ENCODE measurements at places on chromosomes 1 and 21.

GRCh38 chr21:44420416-44421205 is 34.7 kb upstream of the LRRC3 start:
- peak; percentile 39 for DNase-seq

- peak; percentile 92 for DNase-seq
These were observed 1.1 kb downstream of the CKS1B start for GRCh38 chr1:154975409-154976059.

- peak; percentile 91 for DNase-seq
These were observed 663 bp downstream of the CAMTA1 start for GRCh38 chr1:6785728-6786505.

- peak; percentile 42 for DNase-seq
These were observed 2.1 kb downstream of the MYOM3 start for GRCh38 chr1:24109686-24110475.

DNA sequence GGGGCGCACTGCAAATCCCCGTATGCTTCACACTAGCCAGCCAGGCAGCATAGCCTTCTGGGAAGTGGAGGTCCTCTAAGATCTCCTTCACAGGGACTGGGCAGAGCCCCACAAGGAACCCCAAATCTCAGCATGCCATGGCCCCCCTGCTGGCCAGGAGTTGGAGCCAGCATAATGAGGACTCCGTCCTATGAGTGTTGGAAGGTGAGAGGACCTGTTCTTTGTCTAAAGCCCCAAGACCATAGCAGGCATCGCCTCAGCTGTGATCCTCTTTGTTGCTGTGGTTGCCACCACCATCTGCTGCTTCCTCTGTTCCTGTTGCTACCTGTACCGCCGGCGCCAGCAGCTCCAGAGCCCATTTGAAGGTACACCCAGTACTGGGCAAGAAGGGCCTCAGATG is 1.5 kb downstream of the SHISA4 start:
- peak; percentile 32 for DNase-seq

GRCh38 chr1:3038571-3039181 is 17.4 kb downstream of the ACTRT2 start:
- peak; percentile 59 for DNase-seq

- peak; percentile 62 for DNase-seq
These were observed 7.5 kb downstream of the SDC3 start for GRCh38 chr1:30900931-30901560.

DNA sequence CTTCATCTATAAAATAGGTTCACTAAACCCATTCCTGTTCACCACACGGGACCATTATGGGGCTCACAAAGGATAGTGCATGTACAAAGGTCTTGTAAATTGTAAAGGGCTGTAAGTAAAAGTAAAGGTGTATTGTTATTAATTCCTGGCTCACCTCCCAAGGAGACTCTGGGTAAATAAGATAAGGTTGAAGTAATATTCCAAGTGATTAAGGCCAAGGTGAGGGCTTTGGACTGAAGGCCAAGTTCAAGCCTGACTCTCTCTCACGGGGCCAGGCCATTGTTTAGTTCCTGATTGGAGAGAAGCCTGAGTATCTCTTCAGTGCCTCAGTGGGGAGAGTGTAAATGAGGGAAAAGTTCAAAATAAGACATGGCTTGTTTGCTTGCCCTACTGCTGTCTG is 19.5 kb upstream of the ZFYVE9 start:
- DNase-seq, result no peak

DNA sequence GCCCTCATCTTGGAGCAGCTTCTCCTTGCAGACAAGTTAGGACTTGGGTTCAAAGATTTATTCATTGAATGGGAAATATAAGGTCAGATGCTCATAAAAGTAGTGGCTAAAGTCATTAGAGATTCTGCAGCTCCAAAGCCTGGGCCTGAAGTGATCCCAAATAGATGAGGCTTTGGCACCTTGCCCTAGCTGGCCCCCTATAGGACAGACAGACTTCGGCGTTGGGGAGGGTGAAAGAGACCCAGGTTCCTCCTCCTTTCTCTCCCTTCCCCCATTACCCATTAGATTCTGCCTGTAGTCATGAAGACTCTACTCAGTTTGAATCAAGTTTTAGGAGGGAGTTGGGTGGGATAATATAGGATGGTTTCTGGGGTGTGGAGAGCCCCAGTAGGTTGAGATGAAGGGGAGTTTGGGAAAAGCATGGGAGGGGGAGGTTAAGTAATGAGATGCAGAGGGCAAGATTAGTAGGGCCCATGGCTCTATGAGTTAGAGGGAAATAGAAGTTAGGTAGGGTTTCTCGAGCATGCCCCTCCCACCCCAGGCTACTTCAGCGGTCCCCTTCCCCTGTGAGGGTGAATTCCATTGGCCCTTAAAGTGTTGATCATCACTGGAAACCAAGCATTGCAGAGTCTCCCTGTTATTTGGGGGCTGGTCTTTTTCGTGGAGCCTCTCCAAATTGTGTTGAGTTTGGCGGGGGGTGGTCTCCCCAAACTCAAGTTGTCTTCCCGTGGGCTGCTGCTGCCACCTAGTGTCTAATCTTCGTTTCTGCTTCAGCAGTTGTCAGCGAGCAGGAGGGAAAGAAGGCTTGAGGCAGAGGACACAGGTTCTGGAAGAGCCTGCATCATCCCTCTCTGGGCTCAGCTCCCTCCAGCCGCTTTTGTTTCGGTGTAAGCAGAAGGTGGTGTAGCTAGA is 2.1 kb upstream of the AHDC1 start:
- no peak for DNase-seq

GRCh38 chr1:17212487-17213121 is 7.7 kb downstream of the PADI1 start:
- peak; percentile 85 for DNase-seq

- peak; percentile 46 for DNase-seq
These were observed 49.2 kb upstream of the EDN2 start for GRCh38 chr1:41533731-41534080.

GRCh38 chr1:36522021-36522420 is 39.3 kb upstream of the CSF3R start:
- DNase-seq, result no peak

DNA sequence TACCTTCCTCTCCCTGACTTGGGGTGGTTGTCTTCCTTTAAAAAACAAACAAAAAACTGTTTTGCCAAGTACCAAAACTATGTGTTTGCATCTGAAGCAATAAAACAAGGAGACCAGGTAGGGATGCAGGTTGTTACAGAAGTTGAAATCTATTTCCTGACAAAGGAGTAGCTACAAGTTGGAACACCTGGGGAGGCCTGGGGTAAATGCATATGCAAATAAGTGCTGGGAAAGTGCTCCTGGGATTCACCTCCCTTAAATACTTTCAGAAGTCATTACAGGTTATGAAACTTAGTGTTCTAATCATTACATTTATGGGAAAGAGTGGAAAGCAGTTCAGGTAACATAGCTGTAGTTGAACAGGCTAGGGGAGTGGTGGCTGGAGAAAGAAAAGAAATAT is 1.9 kb upstream of the TSNAX start:
- DNase-seq, result no peak

DNA sequence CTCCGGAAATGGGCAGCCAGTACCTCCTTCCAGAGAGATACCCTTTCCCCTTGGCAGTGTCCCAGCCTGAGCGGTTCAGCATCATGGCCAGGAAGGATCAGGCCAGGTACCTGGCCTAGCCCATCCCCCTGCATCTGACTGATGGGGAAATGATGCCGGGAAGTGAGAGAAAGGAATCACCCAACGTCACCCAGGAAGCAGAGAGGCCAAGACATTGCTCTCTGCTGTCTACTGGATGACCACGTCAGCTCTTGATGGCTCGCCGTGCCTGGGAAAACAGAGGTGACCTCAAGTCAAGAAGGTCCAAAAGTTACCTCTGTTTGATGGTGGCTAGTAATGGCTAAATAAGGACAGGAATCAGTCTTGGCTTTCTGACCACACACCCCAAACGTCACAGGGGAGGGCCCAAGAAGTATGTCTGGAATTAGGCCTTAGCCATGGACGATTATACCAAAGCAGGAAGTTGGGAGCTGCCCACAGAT is 79.0 kb downstream of the MRPL37 start:
- DNase-seq, result no peak

DNA sequence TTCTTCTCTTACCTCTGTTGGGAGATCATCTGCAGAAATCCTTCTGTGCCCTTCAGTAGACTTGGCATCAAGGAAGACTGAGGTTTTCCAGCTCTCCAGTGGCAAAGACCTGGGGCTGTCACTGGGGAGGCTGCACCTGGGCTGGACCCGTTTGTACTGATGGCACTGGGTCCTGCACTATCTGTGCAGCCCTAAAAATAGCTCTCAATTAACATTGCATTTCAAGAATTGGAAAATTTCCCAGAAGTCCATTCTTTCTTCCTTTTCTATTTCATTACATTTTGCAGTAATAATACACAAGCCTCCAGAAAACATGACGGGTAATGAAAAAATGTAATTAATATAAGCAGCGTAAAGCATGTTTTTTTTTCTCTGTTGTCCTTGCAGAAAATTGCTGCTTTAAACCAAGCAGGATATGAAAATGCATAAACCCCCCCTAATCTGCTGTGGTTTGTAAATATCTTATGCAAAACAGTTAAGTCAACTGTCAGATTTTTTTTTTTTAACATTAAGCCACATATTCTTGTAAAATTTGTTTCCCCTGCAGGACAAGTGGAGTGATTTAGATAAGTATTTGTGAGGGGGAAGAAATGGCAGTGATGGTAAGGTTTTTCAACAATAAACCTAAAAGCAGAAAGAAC is 64.9 kb downstream of the LMO4 start:
- no peak for DNase-seq

DNA sequence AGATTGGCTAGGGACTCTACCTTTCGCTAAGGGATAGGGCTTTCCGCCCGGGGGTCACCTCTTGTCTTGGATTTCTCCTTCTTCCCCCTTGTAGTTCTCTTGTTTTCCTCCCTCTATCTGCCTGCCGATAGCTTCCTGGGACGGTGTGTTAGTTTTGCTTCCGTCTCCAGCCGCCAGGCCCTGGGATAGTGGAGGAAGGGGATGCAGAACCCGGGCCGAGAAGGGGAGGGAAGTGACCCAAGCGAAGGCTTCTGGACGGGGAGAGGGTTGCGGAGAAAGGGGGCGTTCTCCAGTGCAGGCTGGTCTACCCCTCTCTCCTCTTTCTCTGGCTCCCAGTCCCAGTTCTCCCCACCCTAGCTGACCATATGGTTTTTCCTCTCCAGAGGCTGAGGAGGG is 871 bp downstream of the TUFT1 start:
- DNase-seq, result peak; percentile 75

DNA sequence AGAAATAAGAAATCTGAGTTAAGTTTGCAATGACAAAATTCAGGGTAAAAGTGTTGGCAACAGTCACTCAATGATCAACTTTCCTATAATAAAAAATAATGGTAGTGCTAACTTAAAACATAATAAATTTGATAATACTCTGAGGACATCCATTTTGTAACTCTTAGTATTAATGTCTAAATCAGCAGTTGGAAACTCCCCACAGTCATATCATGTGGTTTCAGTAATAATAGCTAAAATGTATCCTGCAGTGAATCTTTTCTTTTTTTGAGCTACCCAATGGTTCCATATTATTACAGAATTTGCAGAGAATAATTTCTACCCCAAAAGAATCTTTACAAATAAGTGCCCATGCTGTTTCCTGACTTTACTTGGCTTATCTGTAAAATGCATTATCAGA is 286.7 kb downstream of the PTPRC start:
- no peak for DNase-seq

DNA sequence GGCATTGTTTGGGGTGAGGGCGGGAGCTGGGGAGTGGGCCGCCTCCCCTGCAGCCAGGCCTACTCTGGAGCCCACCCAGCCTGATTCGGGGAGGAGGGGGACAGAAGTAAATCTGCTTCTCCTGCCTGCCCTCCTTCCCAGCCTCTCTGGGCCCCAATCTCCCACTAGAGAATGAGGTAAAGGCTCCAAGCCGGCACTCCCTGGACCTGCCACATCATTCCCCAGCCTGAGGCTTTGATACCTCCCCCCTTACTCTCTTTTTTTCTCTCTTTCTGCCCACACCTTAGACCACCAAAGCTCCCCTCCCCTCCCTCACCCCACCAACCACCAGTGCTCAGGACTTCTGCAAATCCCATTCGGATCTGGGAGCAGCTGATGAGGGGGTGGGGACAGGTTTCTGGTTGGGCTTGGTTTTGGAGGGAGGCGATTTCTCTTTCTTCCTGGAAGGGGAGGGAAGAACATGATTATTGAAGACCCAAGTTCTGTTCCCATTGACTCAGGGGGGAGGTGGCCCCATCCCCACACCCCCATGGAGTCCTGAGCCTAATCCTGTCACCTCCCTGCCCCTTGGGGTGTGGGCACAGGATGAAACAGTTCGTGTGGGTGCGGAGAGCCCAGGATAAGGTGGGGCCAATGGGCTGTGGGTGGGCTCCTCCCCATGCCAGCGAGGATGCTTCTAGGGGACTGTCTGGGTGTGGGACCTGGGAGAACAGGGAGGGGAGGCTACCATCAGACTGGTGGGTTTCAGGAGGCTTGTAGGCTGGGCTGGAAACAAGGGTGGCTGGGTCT is 1.3 kb downstream of the MAP7D1 start:
- DNase-seq, result no peak

GRCh38 chr1:67626090-67626860 is 58.7 kb upstream of the GADD45A start:
- no peak for DNase-seq

DNA sequence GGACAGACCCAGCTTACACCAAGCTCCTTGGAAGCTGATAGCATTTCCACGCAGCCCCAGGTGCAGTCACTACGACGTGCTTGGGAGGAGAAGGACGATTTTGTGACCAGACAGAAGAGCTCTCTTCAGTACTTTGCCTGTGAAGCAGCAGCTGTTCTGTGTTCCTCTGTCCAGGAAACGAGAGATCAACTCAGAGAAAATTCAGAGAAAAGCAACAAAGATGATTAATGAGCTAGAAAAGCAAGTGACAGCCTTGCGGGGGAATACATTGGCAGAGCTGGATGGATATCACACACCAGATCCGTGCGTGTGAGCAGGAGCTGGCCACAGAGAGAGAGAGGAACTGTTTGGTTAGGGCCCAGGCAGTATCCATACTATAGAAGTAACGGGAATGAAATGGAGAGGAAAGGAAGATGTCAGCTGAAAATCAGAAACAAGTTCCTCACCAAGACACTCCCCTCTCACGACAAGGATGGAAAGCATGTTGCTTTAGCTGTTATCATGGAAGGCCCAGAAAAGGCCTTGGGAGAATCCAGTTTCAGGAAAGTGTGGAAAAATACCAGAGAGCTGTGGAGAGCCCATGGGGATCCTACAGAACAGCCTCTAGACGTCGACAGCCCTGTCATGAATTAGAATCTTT is 106.2 kb downstream of the TOMM20 start:
- peak; percentile 32 for DNase-seq

DNA sequence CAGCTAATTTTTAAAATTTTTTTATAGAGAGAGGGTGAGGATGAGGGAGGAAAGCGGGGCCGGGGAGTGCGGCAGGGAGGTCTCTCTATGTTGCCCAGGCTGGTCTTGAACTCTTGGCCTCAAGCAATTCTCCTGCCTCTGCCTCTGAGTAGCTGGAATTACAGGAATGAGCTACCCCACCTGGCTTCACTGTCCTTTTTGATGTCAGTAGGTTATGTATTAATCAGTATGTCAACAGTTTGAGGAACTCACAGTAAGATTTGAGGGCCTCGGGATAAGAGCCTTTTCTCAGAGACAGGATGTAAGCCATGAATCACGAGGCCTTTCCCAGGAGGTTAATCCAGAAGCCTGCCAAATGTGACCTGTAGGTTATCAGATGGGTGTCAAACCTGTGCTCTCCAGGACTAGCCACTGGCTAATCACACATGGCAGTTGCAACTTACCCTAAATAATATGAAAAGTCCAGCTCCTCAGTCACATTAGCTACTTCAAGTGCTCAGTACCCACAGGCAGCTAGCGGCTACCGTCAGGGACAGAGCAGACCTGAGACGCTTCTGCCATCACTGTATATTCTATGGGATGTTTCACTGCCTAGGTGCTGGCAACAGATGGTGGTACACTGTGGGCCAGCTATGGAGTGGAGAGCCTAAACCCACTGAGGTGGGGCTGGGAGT is 33.1 kb downstream of the TRIM67 start:
- peak; percentile 31 for DNase-seq

- DNase-seq, result no peak
These were observed 65.9 kb upstream of the ATP5PO start for GRCh38 chr21:33981391-33982101.

Measured in spleen (tissue), 13 donors.